Activated CD4-positive, CD25-positive, alpha-beta regulatory T cell (primary cell): ENCODE measurements at places on chromosomes 16 and 17.

- no peak for DNase-seq
Observed at GRCh38 chr17:60914078-60914477, 236.4 kb downstream of the BCAS3 start.

DNA sequence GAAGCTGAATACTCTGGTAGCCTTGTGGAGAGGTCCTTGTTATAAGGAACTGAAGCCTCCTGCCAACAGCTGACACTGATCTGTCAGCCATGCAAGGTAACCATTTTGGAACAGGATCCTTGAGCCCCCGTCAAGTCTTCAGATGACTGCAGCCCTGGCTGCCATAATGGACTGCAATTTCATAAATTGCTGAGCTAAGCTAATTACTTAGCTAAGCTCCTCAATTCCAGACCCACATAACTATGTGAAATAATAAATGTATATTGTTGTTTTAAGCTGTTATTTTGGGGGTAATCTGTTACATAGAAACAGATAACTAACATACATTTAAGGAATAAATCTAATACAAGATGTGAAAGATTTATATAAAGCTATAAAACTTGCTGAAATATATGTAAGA, 16.6 kb downstream of the ADAT1 start:
- DNase-seq = no peak

GRCh38 chr17:1158879-1159278, 20.9 kb downstream of the ABR start:
- DNase-seq = no peak

- no peak for DNase-seq
Observed at GRCh38 chr17:50480142-50480764, 1.6 kb downstream of the RSAD1 start.

DNA sequence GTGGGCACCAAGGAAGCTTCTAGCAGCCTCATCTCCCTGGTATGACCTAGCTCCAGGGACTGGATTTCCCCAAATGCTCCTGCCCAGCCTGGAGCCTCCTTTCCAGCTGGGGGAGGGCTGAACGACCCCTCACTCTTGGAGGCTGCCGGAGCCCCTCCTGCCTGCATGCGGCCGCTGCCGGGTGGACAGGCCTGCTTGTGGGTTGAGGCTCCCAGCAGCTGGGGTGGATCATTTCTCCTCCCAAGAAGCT, 213.6 kb downstream of the SEC14L1 start:
- no peak for DNase-seq

DNA sequence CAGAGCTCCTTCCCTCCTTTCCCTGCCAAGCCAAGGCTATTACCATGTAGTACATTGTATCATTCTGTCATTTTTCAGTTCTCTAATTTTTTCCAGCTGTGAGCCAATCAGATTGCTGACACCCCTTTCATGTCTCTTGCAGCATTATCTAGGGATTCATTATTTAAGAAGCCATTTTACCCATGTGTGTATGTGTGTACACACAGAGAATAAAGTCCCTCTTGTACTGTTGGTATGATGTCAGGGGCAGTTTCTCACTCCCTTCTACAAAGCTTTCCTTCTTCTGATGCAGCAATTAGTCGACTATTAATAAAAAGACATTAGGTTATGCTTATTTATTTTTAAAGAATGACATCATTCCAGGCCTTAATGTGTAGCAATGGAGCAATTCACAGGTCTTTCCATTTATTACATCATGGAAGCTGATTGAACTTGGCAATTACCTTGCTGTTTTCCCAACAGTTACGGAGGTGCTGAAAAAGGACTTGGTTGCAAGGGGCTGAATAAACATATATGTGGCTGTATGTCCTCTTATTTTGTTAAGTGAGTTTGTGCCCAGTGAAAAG, 159.4 kb upstream of the HS3ST3A1 start:
- DNase-seq = no peak

GRCh38 chr16:25734430-25735385, 42.9 kb downstream of the HS3ST4 start:
- DNase-seq = no peak
